ENCODE measurements at places on chromosomes 2 and 18.

GRCh38 chr18:11261486-11261885 lies 112.1 kb upstream of the PIEZO2 start:
- no peak for DNase-seq

DNA sequence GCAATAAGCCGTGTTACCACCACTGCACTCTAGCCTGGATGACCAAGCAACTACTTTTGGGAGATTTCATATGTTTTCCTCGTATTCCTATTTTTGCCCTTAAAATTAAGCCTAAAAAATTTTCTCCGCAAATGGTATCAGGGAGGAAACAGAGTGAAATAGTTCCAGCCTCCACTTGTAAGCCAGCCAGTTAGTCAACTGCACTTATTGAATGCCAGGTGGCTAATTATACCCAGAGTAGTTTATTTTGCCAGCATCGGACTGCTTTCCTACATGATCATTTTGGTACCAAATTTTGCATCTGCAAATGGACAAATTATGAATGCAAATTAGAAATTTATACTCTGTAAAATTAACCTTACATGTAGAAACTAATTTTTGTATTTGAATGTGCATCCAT lies 90.2 kb upstream of the ARHGAP28 start:
- no peak for DNase-seq

DNA sequence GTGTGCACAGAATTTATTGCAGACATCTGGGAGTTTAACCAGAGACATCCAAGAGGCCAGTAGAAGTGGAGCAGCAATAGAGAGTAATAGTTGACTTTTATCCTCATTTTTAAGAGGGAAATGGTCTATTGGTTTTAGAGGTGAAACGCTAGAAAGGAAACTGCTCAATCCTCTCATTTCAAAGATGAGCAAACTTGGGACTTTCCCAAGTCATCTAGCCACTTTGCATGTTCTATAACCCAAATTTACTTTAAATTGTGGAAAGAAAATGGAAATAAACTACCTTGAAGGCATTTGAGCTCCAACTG lies 601.7 kb downstream of the ARHGAP15 start:
- DNase-seq, result no peak

DNA sequence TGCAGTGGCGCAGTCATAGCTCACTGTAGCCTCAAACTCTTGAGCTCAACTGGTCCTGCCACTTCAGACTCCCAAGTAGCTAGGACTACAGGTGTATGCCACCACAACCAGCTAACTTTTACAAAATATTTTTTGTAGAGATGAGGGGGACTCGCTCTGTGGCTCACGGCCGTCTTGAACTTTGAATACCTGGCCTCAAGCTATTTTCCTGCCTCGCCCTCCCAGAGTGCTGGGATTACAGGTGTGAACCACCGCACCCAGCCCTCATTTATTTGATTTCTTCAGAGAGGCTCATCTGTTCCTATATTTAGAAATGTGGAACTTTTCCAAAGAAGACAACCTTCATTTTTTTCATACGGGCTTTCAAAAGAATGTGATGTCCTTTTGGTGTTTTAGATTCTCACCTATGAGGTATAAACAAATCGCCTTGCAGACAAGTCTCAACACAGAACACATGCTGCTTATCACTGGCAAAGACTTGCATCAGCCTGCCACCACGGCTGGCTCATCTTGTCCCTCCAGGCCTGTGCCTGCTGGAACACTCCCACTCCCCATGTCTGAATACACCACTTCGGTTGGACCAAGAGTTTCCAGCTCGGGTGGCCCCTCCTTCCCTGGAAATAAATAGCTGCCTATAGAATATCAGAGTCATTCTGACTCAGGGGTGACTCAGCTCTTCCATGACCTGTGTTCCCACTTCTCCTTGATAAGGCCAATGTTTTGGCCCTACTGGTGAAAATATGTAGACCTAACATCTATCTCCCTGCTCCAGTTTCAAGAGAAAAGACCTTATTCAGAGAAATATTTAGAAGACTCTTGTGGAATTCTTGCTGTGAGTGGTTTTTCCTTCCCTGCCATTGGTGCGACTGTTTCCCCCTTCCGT lies 202.6 kb downstream of the TGIF1 start:
- DNase-seq, result no peak

DNA sequence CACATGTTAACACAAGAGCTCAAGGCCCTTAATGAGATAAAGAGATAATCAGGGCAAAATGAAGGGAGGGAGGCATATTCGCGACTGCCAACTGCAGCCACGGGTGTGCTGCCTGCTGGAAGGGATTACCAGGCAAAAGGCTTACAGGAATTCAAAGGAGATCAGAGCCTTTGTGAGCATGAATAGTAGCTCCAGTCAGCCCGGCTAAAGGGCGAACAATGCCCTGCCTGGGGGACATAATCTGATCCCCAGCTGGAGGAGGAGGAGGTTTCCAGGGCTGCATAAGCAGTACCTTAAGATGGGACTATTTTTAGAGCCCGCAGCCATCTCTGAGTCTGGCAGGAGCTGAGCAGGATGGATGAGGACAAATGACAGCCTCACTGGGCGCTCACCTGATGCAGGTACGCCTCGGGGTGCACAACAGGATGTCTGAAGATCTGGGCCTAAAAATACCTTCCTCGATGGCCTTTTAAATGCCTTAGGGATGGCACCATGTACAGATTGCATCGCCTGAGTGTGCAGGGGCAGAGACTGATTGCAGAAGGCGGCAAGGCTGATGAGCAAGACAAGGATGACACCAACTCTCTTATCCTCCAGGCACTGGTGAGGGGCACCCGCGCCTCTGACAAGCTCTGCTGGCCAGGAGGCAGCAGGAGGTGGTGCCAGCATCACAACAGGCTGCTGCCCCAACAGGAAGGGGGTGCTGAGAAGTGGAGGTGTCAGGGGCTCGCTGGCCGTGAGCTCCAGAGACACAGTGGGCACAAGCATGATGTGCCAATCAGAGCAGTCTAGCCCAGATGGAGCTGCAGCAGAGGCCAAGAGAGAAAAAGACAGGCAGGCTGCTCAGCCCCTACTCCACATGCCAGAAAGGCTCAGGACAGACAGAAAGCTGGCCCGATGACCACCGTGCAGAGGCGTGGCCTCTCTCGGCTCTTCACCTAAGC lies 111.4 kb downstream of the EIPR1 start:
- no peak for DNase-seq

GRCh38 chr18:23838801-23839366 lies 149.6 kb downstream of the LAMA3 start:
- DNase-seq, result no peak

DNA sequence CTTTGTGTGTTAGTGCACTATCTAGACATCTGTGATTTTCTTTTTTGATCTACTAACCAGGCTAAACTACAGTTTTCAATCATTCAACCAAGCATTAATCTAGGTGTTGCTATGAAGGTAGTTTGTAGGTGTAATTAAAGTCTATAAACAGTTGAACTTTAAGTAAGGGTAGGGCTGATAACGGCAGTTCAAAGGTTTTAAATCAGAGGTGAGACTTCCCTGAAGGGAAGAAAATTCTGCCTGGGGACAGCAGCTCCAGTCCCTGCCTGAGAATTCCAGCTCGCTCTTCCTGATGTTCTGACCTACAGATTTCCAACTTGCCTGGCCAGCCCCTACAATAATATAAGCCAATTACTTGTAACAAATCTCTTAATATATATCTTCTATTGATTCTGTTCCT lies 663.9 kb downstream of the MBD2 start:
- DNase-seq, result no peak

- DNase-seq, result no peak
Measured at GRCh38 chr2:53829273-53829979, 30.3 kb downstream of the GPR75 start.

DNA sequence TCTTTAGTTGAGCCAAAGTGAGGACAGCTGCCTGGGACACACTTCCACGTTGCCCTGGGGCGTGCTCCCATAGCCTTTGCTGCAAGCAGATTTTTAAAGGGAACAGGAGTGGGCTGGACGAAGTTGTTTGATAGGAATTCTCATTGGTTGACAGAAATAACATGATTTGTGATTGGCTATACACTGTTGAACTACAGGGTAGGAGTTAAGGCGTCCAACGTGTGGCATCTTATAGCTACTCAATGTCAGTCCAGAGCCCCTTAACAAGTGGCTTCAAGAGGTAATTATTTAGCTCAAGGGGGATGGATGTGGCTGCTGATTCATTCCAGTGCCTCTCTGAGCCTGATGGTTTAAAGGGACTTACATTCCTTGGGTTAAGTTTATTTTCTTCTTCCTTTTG lies 65.5 kb downstream of the ACAA2 start:
- no peak for DNase-seq

DNA sequence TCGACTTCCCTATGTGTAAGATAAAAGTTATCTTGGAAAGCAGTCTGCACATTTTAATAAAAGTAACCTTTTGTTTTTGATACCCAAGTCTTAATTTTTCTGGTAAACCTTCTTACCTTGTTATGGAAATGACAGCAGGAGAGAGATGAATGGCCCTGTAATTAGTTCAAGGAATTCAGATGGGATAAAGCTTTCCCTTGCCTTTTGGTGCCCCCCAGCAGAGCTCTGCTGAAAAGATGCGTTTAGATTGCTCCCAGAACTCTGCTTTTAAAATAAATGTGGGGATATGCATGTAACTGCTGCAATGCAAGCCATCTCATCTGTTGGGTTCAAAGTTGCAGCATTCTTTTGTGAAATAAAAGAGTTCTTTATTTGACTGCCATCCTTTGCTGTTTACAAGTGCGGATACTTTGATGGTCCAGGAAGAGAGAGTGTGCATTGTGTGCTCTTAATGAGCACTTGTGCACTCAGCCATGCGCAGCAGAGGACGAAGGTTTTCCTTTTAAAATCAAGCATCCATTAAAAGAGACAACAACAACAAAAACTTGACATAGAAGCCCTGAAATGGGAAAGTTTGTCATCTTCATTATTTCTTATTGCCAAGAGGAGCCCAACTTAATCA lies 176.7 kb upstream of the ST6GAL2 start:
- no peak for DNase-seq

DNA sequence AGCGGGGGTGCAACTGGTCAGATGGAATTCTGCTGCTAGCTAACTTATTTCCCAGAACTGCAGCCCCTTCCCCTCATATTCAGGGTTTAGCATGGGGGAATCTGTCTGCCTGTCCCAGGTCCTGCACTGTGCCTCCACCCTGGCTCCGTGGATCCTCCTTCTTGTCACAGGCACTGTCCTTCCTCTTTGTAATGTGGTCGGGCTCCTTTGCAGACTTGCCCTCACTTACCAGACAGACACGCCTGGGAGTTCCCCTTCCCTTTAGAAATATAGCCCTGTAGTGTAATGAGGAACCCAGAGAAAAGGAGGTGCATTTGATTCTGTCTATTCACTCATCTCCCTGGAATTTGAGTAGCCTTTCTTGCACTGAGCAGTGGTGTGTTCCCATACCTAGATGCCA lies 108.7 kb downstream of the TRIM43 start:
- DNase-seq, result peak; percentile 7

DNA sequence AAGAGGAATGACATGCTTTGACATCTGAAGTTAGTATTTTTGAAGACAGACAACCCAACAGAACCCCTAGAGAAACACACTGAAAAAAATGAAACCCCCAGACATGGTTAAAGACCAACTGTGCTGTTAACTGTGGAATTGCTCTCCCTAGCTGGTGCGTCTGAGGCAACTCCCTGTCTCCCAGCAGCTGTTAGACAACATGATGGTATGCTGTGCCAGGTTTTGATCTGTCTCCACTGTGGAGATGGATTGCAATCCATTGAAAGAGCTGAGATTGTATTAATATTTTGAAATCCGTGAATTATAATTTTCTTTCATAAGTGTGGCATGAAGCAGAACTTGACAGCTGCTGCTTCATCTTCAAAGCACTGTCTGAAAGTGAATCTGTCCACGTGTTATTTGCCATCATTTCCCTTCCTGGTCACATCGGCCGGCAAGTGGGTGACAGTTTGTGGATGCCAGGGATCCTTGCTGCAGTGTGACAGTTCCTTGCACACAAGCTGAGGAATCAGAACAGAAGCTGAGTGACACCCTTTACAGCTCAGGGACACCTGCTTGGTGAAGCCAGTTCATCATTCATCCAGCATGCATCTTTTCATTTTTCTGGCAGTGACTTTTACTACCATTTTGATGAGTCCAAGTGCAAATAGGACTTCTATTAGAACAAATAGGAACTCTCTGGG lies 58.2 kb upstream of the ACSL3 start:
- DNase-seq, result no peak

DNA sequence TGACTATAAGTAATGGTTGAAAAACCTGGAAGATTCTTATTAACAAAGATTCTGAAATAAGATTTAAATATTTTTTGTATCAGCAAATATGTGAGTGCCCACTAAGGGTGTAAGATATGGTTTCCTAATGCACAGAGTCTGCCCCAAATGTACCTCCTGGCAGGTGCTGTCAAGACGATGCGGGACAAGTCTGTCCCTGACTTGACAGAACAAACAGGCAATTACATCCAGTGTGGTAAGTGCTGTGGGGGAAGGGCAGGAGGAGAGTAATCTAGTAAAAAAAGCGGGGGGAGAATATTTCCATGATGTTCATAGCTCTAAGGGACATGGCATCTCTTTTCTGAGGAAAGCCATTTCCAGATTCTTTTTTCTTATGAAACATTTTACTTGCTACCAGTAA lies 127.5 kb downstream of the COL4A4 start:
- no peak for DNase-seq
